ENCODE measurements at places on chromosomes 7 and 10. TPM values are rescaled to one million over a fixed set of nuclear protein-coding genes. Genes with fewer than 3 reads are reported as not detected.

LIPM gene
- total RNA-seq = not detected

LDB3 gene
- 0.10 TPM for total RNA-seq

- DNase-seq = no peak
Measured at GRCh38 chr7:101362334-101363195, at the start of gene COL26A1. TSS of gene COL26A1 (plus strand) at chr7:101362875. CDS start at chr7:101363033, 158 bp downstream.

- no peak for DNase-seq
Measured at GRCh38 chr10:106973288-106973687, 191.2 kb downstream of the SORCS1 start.

GRCh38 chr7:21867226-21867625 is 78.5 kb downstream of the CDCA7L start:
- no peak for DNase-seq

DNA sequence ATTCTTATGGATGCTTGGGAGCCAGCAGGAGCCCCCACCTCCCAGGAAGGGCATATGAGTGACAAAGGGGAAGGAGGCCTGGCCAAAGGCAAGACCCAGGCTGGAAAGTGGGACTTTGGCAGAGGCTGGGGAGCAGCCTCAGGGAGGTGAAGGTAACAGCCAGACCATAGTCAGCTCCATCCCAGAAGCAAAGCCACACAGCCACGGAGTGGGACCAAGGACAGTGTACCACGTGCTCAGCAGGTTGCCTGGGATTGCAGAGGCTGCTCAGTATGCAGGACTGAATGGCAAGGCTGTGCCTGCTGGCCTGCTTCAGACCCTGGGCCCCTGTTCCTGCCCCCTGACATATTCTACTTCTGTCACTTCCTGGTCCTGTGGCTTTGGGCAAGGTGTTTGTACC is 17.6 kb upstream of the GPR26 start:
- DNase-seq = no peak

DNA sequence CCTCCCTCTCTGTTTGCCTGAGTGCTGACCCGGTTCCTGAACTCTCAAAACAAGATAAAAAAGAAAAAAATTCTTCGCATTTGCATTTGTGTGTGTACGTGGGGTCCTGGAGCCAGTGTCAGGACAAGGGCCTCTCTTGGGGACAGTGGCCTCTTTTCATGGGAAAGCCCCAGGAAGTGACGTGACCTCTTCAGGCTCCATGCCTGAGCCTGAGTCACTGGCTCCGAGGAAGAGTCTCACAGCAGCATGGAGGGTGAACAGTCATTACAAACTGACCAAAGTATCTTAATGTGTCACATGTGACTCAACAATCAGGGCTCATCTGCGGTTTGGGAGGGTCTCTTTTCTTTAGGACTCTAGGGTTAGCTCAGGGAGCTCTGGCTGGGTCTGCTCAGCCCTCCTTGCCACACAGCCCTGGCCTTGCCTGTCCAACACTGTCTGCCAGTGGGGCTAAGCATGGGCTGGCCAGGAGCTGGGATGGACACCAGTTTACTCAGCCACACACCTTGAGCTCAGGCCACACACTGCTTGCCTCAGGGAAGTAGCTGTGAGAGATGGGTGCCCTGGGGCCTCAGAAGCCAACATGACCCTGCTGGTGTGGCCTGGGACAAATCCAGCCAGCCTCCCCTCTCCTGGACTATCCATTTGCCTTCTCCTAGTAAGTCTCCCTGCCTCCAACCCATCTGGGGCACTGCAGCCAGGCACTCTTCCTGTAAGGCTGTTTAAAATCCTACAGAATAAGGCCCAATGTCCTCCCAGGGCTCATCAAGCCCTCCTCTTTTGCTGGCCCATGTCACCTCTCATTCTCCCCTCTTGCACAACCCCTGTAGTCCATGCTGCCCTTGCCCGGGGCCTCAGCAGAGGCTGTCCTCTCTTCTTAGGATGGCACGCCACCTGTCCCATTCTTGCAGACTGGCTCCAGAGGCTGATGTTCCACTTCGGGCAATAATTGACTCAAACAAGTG is 10.5 kb downstream of the TMEM273 start:
- DNase-seq = peak; percentile 68

- no peak for DNase-seq
Measured at GRCh38 chr10:52115823-52116222, 198.3 kb upstream of the DKK1 start.

GRCh38 chr7:35549781-35550180 is 145.2 kb downstream of the HERPUD2 start:
- DNase-seq = no peak

DNA sequence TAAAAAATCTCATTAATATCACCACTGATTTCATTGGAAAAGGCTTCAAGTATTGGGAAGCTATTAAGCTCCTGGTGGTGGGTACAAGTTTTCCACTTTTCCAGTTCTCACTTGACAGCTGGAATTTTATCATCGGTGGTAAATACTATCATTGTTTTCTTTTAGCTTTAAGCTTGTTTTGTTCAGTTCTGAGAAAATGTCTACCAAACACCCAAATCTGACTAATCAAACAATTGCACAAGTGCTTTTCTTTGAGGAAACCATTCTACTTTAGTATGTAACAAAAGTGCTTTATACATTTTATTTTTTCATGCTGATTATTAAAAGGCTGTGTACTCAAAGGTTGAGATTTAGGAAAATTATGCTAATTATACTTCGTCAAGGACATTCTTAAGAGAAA is 7.9 kb downstream of the PRPF18 start:
- no peak for DNase-seq

- no peak for DNase-seq
Measured at GRCh38 chr10:93352638-93353383, 129.3 kb downstream of the MYOF start.

GRCh38 chr7:48390388-48391327 is 219.4 kb downstream of the ABCA13 start:
- DNase-seq = no peak

Data from activated T-helper 1 cell treated with anti-CD3 and anti-CD28 coated beads, Interleukin-12 subunit alpha, Interleukin-12 subunit beta, Interleukin-2, Interleukin-4 antibody, amounts not matched to agents 30 ng/mL and 10 ng/mL and 1 ng/mL, durations not matched to agents 14 hours and 24 hours and 36 hours (primary cell).